ENCODE measurements at places on chromosomes 1 and 21.

DNA sequence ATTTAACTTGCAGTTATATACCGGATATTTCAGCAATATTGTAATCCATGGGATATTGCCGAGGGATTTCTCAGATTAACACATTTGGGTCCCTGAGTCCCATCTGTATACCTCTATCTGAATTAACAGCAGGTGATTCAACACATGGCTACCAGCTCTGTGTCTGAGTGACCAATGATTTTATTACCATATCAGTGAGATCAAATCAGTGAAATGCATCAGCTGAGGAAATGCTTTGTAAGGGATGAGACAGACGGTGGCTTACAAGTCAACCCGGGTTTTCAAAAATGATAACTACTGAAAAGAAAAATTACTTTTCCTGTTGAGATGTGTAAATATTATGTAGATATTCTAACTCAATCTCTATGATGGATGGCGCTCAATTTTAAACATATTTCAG, 504.1 kb upstream of the PKN2 start:
- DNase-seq = no peak

DNA sequence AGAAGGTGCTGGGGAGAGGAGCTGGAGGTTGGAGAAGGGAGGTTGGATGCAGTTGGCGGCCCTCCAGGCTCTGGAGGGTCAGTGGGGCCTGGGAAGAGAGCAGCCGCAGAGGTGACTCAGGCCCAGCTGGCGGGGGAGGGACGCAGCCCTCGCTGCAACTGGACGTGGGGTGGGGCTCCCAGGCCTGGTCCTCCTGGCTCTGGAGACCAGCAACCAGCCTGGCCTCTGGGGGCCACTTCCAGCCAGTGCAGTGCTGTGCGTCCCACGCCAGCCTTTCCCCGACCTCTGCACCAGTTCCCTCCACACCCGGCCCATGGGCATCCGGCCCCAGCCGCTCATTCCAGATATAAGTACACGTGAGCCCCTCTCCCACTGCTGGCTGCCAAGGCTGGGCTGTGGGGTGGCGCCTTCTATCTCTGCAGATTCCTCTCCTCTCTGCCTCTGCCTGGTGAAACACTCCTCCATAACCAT, 38.0 kb upstream of the COL18A1 start:
- no peak for DNase-seq

GRCh38 chr1:39954324-39954869, 548 bp upstream of the MFSD2A start:
- no peak for DNase-seq

DNA sequence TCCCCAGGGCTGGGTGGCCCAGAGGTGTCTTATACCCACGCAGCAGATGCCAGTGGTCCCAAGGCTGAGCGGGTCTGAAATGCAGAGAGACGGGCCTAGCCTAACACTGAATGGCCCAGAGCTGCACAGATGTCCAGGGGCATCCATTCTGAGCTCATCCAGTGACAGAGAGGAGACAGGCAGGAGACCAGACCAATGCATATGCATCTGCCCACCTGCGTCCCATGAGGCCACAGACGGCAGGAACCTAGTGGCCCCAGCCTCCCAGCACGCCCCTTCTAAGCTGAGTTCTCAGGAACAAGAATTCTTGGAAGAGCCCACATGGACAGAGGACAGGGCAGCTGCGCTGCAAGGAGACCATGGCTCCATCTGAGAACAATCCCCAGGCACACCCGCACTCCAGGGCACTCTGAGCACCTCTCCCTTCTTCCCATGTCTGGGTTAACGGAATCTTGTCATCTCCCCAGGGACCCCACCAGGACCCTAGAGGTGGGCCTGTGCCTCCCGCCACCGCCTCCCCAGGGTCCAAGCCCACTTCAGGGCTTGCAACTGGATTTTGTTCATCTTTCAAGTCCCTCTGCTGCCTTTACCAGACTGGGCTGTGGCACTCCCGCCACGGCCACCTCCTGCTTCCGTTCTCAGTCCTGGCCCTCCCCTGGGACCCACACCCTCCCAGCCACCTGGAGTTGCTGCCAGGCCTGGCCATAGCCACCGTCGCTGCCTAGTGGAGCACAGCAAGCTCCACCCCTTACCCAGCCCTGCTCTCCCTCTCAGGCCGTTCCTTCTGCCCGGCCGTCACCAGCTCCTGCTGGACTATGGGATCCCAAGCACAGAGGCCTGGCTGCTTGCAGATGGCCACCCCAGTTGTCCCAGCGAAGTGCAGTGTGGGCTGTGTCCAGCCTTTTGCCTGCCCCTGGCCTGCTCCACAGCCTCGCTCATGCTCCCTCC, 3.3 kb downstream of the WNT3A start:
- no peak for DNase-seq

DNA sequence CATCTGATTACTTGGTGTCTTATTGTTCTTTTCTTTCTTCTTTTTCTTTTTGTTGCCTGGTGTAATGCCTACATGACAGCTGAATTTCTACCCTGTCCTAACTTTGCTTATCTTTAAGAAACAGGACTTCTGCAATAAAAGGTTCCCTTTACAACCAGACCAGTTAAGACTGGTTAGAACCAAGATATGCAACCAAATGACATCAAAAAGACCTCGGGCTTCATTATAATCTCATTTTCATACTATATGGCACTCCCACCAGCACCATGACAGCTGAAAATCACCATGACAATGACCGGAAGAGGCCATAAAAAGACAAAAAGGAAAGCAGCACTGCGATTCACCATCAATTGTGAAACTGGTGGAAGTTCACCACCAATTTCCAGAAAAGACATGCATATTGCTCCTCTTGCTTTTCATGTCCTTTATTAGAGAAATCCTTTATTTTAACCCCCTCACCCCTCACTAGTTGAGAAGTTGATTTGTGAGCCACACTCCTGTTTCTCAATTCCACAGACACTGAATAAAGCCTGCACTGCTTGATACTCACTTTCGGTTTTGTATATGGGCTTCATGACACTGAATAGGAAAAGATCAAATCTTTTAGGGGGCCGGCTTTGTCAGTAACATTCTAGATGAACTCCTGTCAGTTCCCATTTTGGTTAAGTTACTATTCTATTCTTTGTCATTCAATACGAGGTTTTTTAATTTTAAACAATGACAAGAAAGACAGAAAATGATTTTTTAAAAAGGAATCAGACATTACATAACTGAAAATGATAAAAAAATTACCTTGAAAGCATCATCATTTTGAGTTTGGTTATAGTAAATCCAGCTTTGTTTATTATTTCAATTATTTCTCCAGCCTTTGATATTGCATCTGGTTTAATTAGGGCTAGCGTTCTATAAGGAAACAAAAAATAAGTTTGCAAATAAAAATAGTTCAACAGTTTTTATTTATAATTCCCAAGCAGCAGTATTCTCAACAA, 58.1 kb downstream of the NME7 start:
- DNase-seq = no peak

DNA sequence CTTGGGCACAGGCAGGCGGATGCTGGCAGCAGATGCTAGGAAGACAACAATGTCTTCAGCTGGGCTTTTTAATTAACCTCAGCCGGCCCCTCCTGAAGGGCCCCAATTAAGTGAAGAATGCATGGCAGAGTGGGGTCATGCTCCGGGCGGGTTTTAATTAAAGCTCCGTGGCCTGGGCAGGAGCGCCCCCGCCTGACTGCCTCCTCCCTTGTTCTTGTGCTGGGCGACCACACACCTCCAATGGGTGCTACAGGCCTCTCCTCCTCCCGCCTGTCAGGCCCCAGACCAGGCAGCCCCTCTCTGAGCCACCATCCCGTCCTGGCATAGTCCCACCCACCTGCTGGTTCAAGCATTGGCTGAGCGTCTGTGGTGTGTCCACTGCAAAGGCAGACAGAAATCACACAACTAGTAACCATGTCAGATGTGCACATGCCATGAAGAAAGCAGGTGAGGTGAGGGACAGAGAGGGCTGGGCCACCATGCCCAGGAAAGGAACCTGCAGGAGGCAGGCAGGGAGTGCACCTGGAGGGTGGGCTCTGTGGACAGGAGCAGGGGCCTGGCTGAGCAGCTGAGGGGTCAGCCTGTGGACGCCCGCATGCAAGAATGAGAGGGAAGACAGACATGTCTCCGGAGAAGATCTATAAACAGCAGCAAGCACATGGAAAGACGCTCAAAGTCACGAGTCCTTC, 8.5 kb upstream of the ARF1 start:
- no peak for DNase-seq

DNA sequence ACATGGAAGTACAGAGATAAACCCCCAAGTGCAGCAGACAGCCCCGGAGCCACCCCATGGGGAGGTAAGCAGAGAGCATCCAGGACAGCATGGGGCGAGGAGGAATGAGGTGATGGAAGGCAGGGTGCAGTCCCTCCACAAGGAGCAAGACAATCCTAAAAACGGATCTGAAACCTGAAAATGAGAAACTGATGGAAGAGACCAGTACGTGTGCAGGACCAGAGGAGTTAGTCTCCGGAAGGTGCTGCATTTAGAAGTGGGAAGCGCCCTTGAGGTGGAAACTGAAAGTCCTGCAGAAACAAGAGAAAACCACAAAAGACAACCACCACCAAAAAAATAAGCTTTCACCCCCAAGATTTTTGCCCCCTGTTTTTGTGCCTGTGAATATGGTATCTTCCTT, 17.4 kb upstream of the DDOST start:
- DNase-seq = no peak

GRCh38 chr1:39453603-39454002, 37.8 kb upstream of the BMP8A start:
- no peak for DNase-seq

DNA sequence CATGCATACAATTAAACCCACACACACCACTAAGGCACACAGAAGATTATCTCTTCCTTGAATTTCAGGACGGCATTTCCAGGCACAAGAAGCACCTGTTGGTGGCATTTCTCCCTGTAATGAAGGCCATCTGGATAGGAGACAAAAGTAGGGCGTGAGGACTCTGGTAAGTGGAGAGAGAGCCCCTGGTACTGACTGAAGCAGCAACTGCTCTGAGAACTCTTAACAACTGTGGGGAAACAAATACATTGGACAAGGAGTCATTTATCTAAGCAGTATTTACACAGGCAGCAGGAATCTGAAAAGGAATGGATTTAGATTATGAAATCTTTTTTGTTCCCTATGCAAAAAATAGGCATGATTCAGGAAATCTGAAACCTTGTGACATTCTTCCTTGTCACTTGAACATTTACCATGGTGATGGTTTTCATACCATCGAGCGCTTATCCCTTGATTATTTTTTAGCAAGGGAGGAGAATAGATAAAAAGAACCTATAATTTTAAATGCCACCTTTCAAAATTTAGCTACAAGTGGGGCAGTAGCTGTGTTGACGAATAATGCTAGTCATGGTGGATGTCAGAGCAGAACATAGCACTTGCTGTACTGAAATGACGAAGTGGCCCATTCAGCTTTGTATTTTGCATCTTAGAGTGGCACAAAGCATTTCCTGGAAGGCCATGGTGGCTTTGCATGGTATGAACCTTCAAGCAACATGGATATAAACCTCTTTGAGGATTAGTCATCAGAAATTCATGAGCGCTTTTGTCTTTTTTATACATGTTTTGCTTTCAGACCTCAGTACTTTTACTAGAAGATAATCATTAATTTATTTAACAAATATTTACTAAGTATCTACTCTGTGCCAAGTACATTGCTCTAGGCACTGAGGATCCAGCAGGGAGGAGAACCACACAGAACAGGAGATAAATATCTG, 362.0 kb downstream of the ADGRL2 start:
- DNase-seq = no peak

GRCh38 chr1:31564606-31564989, 11.7 kb upstream of the TINAGL1 start:
- no peak for DNase-seq
